ENCODE measurements at places on chromosomes 5 and 9. TPM values are rescaled to one million over a fixed set of nuclear protein-coding genes. Genes with fewer than 3 reads are reported as not detected.
A peak's percentile ranks its signal among the peaks of the same experiment; 100 is the strongest.

Gene PCDH12
- 0.57 TPM for total RNA-seq

Gene RUSC2
- total RNA-seq, result 22.2 TPM

Gene OR13F1
- not detected for total RNA-seq

Gene GRIA1
- 1.5 TPM for total RNA-seq

Gene IFNA13
- not detected for total RNA-seq

Gene IL13
- not detected for total RNA-seq

GRCh38 chr5:173452119-173452905 lies 124.1 kb upstream of the STC2 start:
- H3K36me3 ChIP-seq, result no peaks in the 10 kb centered on the region
- H3K4me3 ChIP-seq, result no peak overlapping the region
- H3K4me1 ChIP-seq, result no peaks in the 10 kb centered on the region
- no peak for DNase-seq
- H3K27me3 ChIP-seq, result no peaks in the 10 kb centered on the region

DNA sequence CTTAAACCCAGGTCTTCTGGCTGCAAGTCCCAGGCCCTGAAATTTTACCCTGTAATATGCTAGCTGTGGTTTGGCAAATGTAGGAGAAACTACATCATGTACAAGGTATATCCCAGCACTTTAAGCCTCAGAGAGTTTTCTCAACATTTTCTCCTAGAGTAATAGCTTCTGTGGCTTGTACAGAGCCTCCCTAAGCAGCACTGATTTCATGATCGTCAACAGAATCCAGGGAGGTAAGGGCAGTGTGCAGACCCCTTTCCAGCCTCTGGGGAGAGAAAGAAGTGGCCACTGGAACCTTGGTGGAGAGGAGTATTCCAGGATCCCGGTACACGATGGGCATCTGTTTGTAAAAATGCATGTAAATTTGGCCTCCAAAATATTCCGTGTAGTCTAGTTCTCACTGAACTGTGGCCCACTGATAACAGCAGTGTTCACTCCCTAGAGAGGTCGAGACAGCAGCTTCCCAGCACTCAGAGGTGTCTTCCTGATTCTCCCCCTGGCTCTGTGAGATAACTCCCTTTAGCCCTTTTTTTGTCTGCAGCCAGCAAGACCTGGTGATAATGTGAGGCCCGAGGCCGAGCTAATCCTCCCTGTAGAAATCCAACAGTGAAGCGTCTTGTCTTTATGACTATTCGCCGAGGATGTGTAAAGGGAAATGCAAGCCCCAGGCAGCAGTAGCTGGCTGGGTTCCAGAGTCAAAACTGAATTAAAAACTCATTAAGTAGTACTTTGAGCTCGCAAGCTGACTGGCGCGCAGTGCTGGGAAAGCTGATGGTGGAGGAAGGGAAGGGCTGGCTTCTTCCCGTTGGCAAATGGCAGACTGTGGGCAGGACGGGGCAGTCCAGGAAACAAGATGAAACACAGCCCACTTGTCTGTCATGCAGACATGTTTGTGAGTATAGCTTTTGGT lies 59.0 kb downstream of the MAP1B start:
- peak overlapping the region; percentile 29 for H3K4me3 ChIP-seq
- peaks cover 41% of the 10 kb centered on the region for H3K4me1 ChIP-seq
- peak; percentile 99 for DNase-seq
- H3K36me3 ChIP-seq, result no peaks in the 10 kb centered on the region
- no peaks in the 10 kb centered on the region for H3K27me3 ChIP-seq

GRCh38 chr9:121818016-121818661 lies 166.7 kb downstream of the DAB2IP start:
- H3K4me3 ChIP-seq, result no peak overlapping the region
- no peak overlapping the region for H3K27ac ChIP-seq
- no peak for DNase-seq
- H3K36me3 ChIP-seq, result no peaks in the 10 kb centered on the region
- peaks cover 11% of the 10 kb centered on the region for H3K4me1 ChIP-seq
- no peaks in the 10 kb centered on the region for H3K27me3 ChIP-seq

DNA sequence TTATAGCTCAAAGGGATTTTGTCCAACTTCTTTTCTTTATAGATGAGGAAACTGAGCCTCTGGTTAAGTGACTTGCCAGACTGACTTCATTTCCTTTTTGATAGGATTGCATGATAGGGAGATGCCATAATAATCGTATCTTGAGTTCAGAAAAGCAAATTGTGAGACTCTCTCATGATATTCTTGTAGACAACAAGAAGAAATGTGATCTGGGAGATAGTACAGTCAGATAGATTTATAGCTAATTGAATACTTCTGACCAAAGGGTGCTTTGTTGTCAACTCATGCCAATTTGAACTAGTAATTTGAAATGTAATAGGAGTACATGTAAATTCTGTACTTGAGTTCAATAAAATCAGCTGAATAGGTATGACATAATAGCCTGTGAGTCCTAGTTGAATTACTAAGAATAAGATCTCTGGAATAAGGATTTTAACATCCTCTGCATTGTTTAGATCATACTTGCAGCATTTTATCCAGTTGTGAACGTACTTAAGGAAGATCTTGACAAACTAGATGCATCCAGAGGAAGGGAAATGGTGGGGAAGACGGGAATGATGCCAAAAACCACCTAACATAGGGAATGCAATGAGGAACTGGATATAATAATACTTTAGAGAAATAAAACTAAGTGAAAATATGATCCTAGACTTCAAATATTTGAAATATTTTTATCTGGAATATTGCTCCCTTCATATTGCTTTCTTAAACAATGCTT lies 25.5 kb downstream of the CWC27 start:
- no peak overlapping the region for H3K27ac ChIP-seq
- no peak overlapping the region for H3K4me3 ChIP-seq
- H3K4me1 ChIP-seq, result no peaks in the 10 kb centered on the region
- no peaks in the 10 kb centered on the region for H3K36me3 ChIP-seq
- no peaks in the 10 kb centered on the region for H3K27me3 ChIP-seq
- DNase-seq, result peak; percentile 45

DNA sequence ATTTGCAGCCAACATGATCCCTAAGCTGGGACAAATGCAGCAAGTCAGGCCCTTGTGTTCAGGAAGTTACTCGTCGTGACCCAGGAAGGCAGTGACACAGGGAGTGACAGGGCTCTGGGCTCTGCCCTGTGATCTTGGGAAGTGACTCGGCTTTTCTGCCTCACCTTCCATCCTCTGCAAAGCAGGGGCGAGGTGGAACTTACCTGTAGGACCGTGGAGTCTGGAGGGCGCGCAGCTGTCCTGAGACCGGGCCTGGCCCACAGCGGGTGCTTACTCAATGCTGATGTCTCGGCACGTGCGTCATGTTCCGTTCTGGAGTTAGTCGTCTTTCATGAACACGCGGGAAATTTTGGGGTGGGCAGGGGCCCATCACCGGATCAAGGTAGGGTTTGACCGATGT lies 22.8 kb upstream of the LPCAT1 start:
- DNase-seq, result no peak
- no peak overlapping the region for H3K27ac ChIP-seq
- no peaks in the 10 kb centered on the region for H3K4me1 ChIP-seq

DNA sequence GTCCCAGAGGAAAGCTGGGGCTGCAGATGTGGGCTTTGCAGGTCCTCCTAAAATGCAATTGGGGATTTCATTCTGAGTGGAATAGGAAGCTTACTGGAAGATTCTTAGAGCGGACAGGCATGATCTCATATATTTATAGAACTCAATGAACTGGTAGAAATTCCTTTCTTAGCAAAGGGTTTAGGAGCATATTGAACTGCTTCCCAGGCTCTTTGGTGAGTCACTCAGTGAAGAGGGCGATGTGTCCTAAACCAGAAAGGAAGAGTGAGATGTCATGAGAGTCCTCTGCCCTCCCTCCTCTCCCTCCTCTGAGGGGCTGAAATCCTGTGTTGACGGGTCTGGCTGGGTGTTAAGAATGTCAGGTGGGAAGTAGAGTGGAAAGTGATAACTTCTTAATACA lies 26.3 kb upstream of the SEMA6A start:
- no peaks in the 10 kb centered on the region for H3K27me3 ChIP-seq
- no peak overlapping the region for H3K27ac ChIP-seq
- H3K36me3 ChIP-seq, result no peaks in the 10 kb centered on the region
- no peak overlapping the region for H3K4me3 ChIP-seq
- DNase-seq, result no peak

GRCh38 chr9:126973651-126974529 lies 59.3 kb downstream of the RALGPS1 start:
- H3K36me3 ChIP-seq, result no peaks in the 10 kb centered on the region
- H3K27ac ChIP-seq, result no peak overlapping the region
- no peak for DNase-seq
- no peaks in the 10 kb centered on the region for H3K27me3 ChIP-seq
- H3K4me3 ChIP-seq, result no peak overlapping the region

DNA sequence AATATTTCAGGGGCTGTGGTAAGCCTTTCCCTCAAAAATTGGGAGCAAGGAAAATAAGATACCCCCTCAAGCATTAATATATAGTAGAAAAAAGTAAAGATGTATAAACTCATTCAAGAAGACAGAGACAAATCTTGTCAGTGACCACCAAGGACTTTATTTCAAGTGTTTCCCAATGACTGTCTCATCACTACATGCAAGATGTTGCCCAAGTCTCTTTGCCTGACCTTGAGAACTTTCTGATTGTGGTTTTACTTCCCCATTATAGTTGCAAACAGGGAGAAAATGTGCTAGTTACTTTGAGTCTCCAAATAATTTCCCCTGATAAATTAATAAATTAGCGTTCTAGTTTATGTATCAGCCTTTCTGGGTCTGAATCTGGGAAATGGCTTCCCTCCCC lies 4.0 kb upstream of the SLC46A2 start:
- no peaks in the 10 kb centered on the region for H3K4me1 ChIP-seq
- H3K36me3 ChIP-seq, result no peaks in the 10 kb centered on the region
- peaks cover 50% of the 10 kb centered on the region for H3K27me3 ChIP-seq
- H3K4me3 ChIP-seq, result no peak overlapping the region

DNA sequence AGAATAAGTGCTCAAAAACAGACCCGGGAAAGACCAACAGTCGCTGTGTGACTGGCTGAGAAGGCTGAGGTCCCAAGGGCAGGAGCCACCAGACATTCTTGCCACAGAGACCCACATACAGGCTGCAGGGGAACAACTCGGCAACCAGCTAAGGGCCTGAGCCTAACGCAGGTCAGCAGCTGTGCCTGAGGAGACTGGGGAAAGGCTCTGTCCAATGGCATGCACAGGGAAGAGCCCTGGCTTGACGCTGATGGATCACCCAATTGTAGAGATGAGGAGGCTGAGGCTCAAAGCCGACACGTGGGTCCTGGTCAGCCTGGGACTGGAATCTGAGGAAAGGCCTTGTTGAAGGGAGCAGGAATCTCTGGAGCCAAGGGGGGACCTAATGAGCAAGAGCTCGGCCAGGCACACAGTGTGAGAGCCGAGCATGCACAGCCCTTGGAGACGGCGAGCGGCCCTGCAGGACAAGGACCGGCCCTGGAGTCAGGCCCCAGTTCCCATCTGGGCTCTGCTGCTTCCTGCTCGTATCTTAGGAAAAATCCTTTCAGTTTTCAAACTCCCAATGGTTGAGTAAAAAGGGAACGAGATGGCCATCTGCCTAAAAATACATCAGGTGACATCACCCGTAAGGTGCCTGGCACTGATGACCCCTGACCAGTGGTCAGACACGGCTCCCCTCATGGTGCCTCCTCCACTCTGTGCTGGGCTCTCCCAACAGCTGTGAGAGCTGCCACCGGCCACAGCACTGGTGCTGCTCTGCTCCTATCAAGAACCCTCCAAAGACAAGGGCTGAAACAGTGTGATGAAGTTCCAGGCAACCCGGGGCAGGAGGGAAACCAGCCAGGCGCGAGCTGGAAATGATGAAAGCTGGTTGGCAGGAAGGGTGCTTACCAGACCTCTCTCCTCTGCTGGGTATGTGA lies 16.4 kb downstream of the LMAN2 start:
- no peak overlapping the region for H3K27ac ChIP-seq
- peaks cover 25% of the 10 kb centered on the region for H3K36me3 ChIP-seq
- no peak for DNase-seq
- H3K4me3 ChIP-seq, result no peak overlapping the region

GRCh38 chr5:73234204-73234555 lies 61.2 kb downstream of the TMEM174 start:
- peaks cover 4% of the 10 kb centered on the region for H3K27me3 ChIP-seq
- no peaks in the 10 kb centered on the region for H3K36me3 ChIP-seq
- no peaks in the 10 kb centered on the region for H3K4me1 ChIP-seq
- no peak overlapping the region for H3K4me3 ChIP-seq
- DNase-seq, result no peak
- no peak overlapping the region for H3K27ac ChIP-seq

DNA sequence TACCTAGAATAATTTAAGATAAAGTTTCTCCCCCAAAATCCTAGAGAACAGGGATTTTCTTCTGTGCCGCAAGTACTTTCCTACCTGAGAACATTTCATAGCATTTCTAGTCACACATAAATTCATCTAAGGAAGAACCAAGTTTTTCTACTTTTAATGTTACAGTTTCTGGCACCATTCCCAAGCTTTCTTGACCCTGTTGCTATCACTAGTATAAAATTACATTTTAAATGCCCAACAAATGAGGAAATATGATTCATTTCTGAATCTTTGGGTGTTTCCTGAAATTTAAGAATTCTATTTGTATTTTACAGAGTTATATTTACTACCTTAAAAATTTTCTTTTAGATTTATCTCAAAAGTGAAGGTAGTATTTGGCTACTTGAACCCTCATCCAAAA lies 137.8 kb downstream of the LPAR1 start:
- H3K36me3 ChIP-seq, result no peaks in the 10 kb centered on the region
- no peaks in the 10 kb centered on the region for H3K27me3 ChIP-seq
- no peak for DNase-seq
- no peak overlapping the region for H3K4me3 ChIP-seq
- no peak overlapping the region for H3K27ac ChIP-seq
- H3K4me1 ChIP-seq, result peaks cover 8% of the 10 kb centered on the region

DNA sequence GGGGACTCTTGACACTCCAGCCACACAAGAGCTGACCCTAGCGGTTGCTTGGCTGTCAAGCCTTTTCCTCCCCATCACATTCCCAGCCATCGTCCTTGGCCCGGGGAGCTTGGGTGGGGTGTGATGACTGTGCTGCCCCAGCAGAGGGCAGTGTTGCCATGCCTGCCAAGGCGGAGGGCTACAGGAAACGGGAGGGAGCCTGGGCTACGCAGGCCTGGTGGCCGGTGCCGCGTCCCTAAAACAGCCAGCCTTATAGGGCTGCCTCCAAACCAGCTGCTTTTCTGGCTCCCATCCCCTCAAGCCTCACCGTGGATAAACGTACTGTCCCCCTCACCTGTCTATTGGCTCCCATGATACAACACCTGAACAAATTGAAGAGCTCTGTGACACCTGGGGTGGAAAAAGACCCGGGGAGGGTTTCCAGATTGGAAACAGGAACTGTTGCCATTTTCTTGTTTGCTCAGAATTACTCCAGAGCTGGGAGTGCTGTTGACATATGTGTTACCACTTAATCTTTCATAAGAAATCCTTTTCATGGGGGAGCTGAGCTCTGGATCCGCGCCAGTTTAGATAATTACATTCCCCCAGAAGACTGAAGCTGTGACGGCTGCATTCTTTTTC lies 72.8 kb upstream of the ASTN2 start:
- H3K27ac ChIP-seq, result no peak overlapping the region
- H3K27me3 ChIP-seq, result peaks cover 7% of the 10 kb centered on the region
- no peak overlapping the region for H3K4me3 ChIP-seq

Measured in A673 (cell line).